Esophagus squamous epithelium (tissue), 5 donors: ENCODE measurements at places on chromosomes 7 and 10. TPM values are rescaled to one million over a fixed set of nuclear protein-coding genes. Genes with fewer than 3 reads are reported as not detected.

- no peaks in the 10 kb centered on the region for H3K36me3 ChIP-seq
- H3K27me3 ChIP-seq = no peaks in the 10 kb centered on the region
- no peak overlapping the region for H3K4me3 ChIP-seq
- no peak for DNase-seq
Observed at GRCh38 chr10:67075491-67075971, 149.7 kb downstream of the LRRTM3 start.

The VAX1 gene
- total RNA-seq = not detected

DNA sequence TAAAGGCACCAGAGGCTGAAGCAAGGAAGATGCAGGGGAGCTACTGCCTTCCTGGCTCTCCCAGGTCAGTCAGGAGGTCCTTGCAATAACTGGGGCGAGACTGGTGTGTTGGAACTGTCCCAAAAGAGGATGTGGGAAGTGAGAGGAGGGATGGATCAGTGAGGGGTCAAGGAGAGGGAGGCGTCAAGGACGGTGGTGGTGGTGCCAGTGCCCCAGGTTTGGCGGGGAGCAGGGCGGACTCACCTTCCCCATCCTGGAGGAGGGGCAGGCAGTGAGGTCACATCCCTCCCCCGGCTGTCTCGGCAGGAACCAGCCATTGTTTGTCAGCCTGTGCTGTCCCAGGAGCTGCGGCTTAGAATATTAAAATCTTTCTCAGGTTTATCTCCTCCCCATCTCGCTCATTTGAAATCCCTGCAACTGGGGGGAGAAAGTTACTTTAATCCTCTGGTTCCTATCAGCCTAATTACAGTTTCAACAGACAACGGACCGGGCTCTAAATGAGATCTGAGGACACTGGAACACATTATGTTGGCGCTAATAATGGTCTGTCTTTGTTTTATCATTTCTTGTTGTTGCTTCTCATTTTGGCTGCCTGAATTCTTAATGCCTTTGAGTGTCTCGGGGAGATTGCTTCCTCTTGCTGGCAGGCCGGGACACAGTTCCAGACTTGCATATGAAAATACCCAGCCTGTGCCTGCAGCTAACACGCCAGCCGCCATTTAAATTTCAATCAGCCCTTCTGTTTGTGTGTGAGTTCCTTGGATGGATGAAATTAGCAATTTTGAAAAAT, 387.5 kb downstream of the RPS24 start:
- H3K27ac ChIP-seq = no peak overlapping the region
- no peaks in the 10 kb centered on the region for H3K4me1 ChIP-seq
- no peaks in the 10 kb centered on the region for H3K36me3 ChIP-seq
- no peak overlapping the region for H3K4me3 ChIP-seq

DNA sequence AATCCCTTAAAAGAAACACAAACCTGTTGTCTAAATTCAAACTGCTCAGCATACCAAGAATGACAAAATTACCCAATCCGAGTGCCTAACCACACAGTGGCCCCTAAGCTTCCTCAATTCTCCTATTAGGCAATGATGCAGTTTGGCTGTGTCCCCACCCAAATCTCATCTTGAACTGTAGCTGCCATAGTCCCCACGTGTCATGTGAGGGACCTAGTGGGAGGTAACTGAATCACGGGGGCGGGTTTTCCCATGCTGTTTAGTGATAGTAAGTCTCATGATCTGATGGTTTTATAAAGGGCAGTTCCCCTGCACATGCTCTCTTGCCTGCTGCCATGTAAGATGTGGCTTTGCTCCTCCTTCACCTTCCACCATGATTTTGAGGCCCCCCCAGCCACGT, 21.9 kb downstream of the PSAP start:
- DNase-seq = no peak
- no peak overlapping the region for H3K27ac ChIP-seq
- no peaks in the 10 kb centered on the region for H3K27me3 ChIP-seq
- no peak overlapping the region for H3K4me3 ChIP-seq
- peaks cover 98% of the 10 kb centered on the region for H3K36me3 ChIP-seq

GRCh38 chr7:108637049-108637621, 67.5 kb downstream of the DNAJB9 start:
- H3K27ac ChIP-seq = no peak overlapping the region
- DNase-seq = no peak
- no peaks in the 10 kb centered on the region for H3K4me1 ChIP-seq
- no peaks in the 10 kb centered on the region for H3K27me3 ChIP-seq

GRCh38 chr7:77565917-77566316, 28.8 kb downstream of the PTPN12 start:
- H3K4me3 ChIP-seq = no peak overlapping the region
- no peaks in the 10 kb centered on the region for H3K36me3 ChIP-seq
- peaks cover 7% of the 10 kb centered on the region for H3K4me1 ChIP-seq

The NCAPG2 gene
- total RNA-seq = 18.2 TPM

DNA sequence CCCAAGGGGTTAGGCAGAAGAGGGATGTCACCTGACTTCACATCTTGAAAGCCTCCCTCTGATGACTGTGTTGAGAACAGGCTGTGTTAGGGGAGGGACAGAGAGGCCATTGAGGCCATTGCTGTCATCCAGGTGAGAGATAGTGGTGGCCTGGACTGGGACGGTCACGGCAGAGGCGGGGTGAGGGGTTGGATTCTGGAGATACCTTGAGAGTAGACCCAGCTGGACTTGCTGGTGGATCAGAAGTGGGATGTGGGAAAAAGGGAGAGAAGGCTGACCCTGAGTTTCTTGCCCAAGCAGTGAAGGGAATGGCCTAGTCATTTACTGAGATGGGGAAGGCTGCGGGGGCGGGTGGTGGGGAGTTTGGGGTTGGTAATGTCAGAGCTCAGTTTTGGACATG, 13.6 kb downstream of the MTURN start:
- peaks cover 38% of the 10 kb centered on the region for H3K36me3 ChIP-seq
- no peak overlapping the region for H3K4me3 ChIP-seq
- H3K27ac ChIP-seq = peak overlapping the region; percentile 65

DNA sequence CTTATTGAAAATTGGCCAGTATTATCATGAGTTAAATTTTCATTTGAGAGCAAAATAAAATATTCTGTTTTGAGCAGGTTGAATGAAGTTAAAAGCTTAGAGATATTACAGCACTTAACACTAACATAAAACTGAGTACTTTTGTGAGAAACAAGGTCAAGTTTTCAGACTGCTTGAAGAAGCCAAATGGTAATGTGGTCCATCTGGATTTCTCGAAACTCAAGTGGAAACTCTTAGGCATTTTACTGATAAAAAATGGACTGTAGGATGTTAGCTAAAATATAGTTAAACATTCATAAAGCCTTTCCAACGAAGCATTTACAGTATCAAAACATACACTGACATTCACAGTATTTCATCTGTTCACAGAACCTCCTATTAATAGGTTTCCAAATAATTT, 528.1 kb upstream of the SEMA3D start:
- H3K4me1 ChIP-seq = no peaks in the 10 kb centered on the region
- H3K27ac ChIP-seq = no peak overlapping the region
- DNase-seq = no peak
- H3K27me3 ChIP-seq = no peaks in the 10 kb centered on the region
- no peak overlapping the region for H3K4me3 ChIP-seq

The ZNF862 gene
- total RNA-seq = 10.6 TPM

The PAX4 gene
- not detected for total RNA-seq

- H3K27ac ChIP-seq = no peak overlapping the region
- peaks cover 45% of the 10 kb centered on the region for H3K4me1 ChIP-seq
- H3K36me3 ChIP-seq = no peaks in the 10 kb centered on the region
Observed at GRCh38 chr10:76306856-76307255, 875.4 kb downstream of the LRMDA start.

- no peak overlapping the region for H3K27ac ChIP-seq
- no peaks in the 10 kb centered on the region for H3K27me3 ChIP-seq
- H3K4me3 ChIP-seq = no peak overlapping the region
- H3K36me3 ChIP-seq = no peaks in the 10 kb centered on the region
- H3K4me1 ChIP-seq = no peaks in the 10 kb centered on the region
Observed at GRCh38 chr7:133674079-133674763, 421.3 kb downstream of the EXOC4 start.

The CNNM1 gene
- 1.8 TPM for total RNA-seq

GRCh38 chr10:79372871-79373270, 25.6 kb downstream of the PPIF start:
- no peaks in the 10 kb centered on the region for H3K36me3 ChIP-seq
- no peak overlapping the region for H3K4me3 ChIP-seq
- H3K27ac ChIP-seq = no peak overlapping the region
- peaks cover 9% of the 10 kb centered on the region for H3K4me1 ChIP-seq

DNA sequence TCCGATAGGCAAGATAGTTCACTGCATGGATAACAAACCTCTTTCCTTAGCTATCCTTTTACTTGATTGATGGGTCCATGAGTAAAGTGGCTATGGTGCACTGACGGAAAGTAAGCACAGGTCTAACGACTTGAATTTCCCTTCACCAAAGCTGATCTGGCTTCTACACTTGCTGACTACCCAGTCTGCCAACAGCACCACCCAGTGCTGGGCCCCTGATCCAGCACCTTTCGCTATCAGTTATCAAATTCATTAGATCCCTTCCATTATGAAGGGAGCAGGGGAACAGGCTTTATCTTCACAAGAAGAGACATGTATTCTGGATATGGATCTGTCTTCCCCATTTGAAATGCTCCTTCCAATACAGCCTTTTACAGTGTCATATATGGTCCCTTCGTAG, 855.9 kb downstream of the GRID1 start:
- H3K36me3 ChIP-seq = no peaks in the 10 kb centered on the region
- H3K4me3 ChIP-seq = no peak overlapping the region
- H3K27ac ChIP-seq = no peak overlapping the region
- no peaks in the 10 kb centered on the region for H3K4me1 ChIP-seq
- DNase-seq = no peak

The DOCK4 gene
- 14.0 TPM for total RNA-seq

DNA sequence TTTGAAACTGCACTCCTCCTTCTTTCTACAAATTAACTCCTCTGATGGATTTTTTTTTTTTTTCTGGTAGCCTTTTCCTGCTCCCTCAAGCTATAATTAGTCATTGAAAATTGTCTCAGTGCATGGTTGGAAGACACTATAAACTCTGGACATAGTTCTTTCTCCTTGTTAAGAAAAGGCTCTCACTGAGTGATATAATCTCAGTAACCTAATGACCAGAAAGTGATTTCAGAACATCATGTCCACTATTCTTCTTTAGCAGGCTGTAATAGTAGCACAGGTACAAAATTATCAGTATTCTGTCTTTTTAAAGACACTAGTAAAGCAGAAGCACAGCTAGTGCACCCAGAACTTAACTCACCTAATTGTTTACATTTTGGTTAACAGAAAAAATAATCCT, 752.6 kb upstream of the PHF14 start:
- H3K36me3 ChIP-seq = no peaks in the 10 kb centered on the region
- no peaks in the 10 kb centered on the region for H3K27me3 ChIP-seq
- no peak for DNase-seq
- H3K4me1 ChIP-seq = peaks cover 7% of the 10 kb centered on the region
- no peak overlapping the region for H3K4me3 ChIP-seq
- no peak overlapping the region for H3K27ac ChIP-seq

GRCh38 chr7:139481364-139481763, 2.1 kb downstream of the KLRG2 start:
- no peak overlapping the region for H3K27ac ChIP-seq
- no peak overlapping the region for H3K4me3 ChIP-seq
- H3K36me3 ChIP-seq = no peaks in the 10 kb centered on the region
- no peaks in the 10 kb centered on the region for H3K27me3 ChIP-seq
- DNase-seq = no peak

GRCh38 chr10:76881477-76882220, 756.0 kb downstream of the KCNMA1 start:
- H3K27ac ChIP-seq = no peak overlapping the region
- H3K4me3 ChIP-seq = no peak overlapping the region
- H3K4me1 ChIP-seq = no peaks in the 10 kb centered on the region
- H3K36me3 ChIP-seq = no peaks in the 10 kb centered on the region
- H3K27me3 ChIP-seq = no peaks in the 10 kb centered on the region

DNA sequence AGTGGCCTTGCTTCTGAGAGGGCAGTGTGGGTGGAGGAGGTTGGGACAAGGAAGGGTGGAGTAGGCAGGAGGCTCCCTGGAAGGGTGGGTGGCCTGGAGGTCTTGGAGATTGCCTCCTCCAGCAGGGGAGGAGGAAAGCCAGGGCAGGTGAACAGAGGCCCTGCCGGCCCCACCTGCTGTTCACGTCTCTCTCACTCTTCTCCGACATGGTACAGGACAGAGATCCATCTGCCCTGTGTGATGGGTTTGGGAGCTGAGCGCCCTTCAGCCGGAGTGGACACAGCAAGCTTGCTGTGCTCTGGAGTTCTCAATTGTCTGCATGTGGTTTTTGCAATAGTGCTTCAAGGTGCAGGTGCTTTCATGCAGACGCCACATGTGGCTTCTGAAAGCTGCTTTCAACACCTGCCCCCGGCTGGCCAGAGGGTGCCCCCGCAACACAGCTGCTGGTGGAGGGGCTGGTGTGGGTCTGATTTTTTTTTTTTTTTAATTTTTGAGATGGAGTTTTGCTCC, 82.8 kb upstream of the GNA12 start:
- DNase-seq = no peak
- H3K36me3 ChIP-seq = no peaks in the 10 kb centered on the region
- H3K4me1 ChIP-seq = no peaks in the 10 kb centered on the region
- H3K27me3 ChIP-seq = no peaks in the 10 kb centered on the region

The MBL2 gene
- not detected for total RNA-seq

The MMD2 gene
- not detected for total RNA-seq

GRCh38 chr10:102347236-102347828, 48.2 kb upstream of the NFKB2 start:
- no peaks in the 10 kb centered on the region for H3K4me1 ChIP-seq
- DNase-seq = no peak
- H3K27me3 ChIP-seq = no peaks in the 10 kb centered on the region
- no peak overlapping the region for H3K27ac ChIP-seq
- H3K4me3 ChIP-seq = no peak overlapping the region

The RAPGEF5 gene
- total RNA-seq = 32.4 TPM

- no peaks in the 10 kb centered on the region for H3K4me1 ChIP-seq
- no peak overlapping the region for H3K27ac ChIP-seq
- no peaks in the 10 kb centered on the region for H3K27me3 ChIP-seq
Observed at GRCh38 chr7:37578350-37578749, 105.2 kb upstream of the GPR141 start.

DNA sequence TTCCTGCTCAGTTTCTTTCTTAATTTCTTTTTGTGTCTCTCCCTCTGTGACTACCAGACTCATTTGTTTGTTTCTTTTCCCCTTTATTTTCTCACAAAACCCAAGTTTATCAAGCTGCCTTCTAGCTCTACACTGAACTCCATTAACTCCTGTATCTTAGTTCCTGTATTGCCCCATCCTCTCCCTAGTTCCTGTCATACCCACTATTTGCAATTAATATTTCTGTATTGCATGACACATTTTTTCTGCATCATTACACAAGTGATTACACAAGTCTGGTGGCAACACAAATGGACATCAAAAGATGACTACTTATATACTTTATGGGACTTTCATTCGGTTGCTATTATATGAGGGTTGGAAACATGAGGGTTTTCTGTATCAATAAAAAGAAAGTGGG, 26.9 kb upstream of the OR9A4 start:
- H3K27me3 ChIP-seq = no peaks in the 10 kb centered on the region
- H3K4me1 ChIP-seq = no peaks in the 10 kb centered on the region
- no peaks in the 10 kb centered on the region for H3K36me3 ChIP-seq
- no peak overlapping the region for H3K27ac ChIP-seq
- DNase-seq = no peak
- no peak overlapping the region for H3K4me3 ChIP-seq
